ENCODE measurements at places on chromosomes 2 and 18.

DNA sequence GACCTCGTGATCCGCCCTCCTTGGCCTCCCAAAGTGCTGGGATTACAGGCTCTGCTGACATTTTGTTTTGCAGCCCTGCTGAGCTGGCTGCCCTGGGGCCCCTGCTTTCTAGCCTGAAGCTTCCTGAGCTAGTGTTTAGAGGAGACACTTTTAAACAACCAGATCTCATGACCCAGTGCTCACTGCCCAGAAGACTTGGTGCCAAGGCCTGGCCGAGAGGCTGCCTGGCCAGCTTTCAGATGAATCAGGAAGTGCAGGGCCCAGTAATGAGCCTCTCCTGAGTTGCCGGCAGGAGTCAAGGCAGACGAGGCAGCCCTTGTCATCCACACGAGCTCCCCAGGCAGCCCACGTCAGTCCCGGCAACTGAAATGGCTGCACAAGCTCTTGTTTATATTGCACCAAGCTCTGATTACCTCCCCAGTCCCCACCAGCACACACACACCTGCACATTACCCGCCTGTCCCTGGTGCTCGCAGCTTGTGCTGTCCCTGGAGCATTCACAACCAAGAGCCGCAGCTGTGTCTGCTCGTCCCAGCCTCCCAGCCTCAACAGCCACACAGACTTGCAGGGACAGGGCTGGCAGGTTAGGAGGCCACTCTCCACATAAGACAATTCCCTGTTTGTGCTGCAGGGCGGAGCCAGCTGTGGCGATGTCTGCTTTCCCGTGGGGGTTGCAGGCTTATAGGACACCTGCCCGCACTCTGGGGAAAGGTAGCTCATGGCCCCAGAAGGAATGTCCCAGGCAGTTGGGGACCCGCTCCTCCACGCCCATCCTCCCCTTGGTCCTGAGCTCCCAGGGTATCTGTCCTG, 331.2 kb upstream of the MYT1L start:
- peak; percentile 36 for DNase-seq

- DNase-seq, result no peak
Measured at GRCh38 chr2:161613161-161613560, 11.1 kb upstream of the SLC4A10 start.

GRCh38 chr2:186532891-186533290, 46.8 kb downstream of the ZC3H15 start:
- DNase-seq, result no peak

DNA sequence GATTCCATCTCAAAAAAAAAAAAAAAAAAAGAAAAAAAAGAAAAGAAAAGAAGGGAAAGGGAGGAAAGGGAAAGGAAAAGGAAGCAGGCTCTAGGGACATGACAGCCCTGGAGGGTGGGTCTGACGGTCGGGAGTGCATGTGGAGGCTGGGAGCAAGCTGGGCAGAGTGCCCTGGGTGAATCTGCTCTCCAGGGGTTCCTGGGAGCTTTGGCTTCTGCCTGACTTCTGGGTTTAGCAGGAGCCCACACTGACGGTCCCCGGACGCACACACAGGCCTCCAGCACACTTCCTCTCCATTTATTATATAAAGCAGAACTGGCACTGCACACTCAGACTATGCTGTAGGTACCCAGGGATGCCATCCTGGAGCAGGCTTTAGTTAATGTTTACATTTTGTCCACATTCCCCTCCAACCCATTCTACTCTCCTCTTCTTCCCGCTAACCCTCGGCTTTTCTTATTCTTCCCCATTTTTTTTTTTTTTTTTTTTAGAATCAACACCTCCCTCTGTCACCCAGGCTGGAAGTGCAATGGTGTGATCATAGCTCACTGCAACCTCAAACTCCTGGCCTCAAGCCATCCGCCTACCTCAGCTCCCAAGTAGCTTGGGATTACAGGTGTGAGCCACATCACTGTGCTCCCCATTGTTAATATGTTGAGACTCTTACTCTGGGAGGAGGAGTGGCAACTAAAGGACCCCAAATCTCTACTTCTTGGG, 151.1 kb upstream of the SLC1A4 start:
- no peak for DNase-seq

GRCh38 chr2:20425371-20425881, 21.4 kb upstream of the RHOB start:
- DNase-seq, result no peak

GRCh38 chr18:63303547-63303946, 16.0 kb downstream of the BCL2 start:
- no peak for DNase-seq
